Stimulated activated CD4-positive, alpha-beta T cell treated with anti-CD3 and anti-CD28 coated beads, Interleukin-12 subunit alpha, Interleukin-12 subunit beta, amount 100 ng/mL, for 24 hours (primary cell): ENCODE measurements at places on chromosomes 2 and 18.

GRCh38 chr2:15964936-15965563, 24.7 kb downstream of the MYCN start:
- no peak for DNase-seq

GRCh38 chr2:6545336-6545735, 320.4 kb downstream of the CMPK2 start:
- DNase-seq = no peak

DNA sequence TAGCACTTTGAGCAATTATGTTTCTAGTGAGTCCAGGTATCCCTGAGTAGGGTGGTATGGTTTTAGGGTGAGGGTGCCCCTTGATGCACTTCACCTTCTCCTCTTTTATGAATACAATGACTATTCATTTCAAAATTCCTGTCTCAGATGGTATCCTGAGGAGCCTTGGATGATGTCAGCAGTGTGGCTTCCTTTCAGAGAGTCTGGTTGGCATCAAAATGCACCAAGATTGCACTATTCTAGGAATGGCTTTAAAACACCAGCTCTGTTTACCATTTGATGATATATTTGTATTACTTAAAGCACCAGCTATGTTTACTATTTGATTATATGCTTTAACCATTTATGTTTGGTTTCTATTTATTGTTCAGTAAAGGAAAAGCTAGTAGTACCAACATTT, 141.0 kb downstream of the FMNL2 start:
- DNase-seq = no peak

DNA sequence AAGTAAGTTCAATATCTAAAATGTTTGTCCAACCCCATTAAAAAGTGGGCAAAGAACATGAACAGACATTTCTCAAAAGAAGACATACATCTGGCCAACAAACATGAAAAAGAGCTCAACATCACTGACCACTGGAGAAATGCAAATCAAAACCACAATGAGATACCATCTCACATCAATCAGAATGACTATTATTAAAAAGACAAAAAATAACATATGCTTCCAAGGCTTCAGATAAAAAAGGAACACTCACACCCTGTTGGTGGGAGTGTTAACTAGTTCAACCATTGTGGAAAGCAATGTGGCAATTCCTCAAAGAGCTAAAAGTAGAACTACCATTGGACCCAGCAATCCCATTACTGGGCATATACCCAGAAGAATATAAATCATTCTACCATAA, 931.1 kb downstream of the LRP1B start:
- DNase-seq = no peak

GRCh38 chr2:5539282-5540165, 152.7 kb upstream of the SOX11 start:
- no peak for DNase-seq

DNA sequence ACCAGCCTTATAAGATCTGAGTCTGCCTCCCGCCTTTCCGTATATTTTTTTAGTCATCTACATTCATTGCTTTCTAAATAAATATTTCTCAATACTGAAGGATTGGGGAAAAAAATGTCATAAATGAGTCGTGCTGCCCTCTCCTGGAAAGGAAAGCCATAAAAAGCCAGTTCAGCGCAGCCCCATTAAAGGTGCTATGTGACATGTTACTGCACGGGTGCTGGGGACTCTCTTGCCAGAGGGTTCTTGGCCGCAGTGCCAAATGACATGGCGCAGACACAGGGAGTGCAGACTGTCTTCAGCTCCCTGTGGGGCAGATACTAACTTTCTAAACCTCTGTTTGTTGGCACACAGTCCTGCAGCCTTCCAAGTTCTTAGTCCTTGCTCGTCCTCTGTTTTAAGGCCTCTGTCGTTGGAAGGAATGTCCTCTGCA, 53.7 kb upstream of the MAP3K20 start:
- no peak for DNase-seq

GRCh38 chr2:118168615-118169014, 80.3 kb downstream of the INSIG2 start:
- no peak for DNase-seq

- DNase-seq = no peak
Measured at GRCh38 chr18:8844721-8845148, 139.4 kb downstream of the MTCL1 start.

GRCh38 chr2:226118471-226119429, 680.9 kb downstream of the IRS1 start:
- no peak for DNase-seq
